Kidney epithelial cell (primary cell): ENCODE measurements at places on chromosomes 2 and 18.
A peak's percentile ranks its signal among the peaks of the same experiment; 100 is the strongest.

GRCh38 chr2:234969306-234970098 lies 17.7 kb downstream of the SH3BP4 start:
- DNase-seq: no peak

DNA sequence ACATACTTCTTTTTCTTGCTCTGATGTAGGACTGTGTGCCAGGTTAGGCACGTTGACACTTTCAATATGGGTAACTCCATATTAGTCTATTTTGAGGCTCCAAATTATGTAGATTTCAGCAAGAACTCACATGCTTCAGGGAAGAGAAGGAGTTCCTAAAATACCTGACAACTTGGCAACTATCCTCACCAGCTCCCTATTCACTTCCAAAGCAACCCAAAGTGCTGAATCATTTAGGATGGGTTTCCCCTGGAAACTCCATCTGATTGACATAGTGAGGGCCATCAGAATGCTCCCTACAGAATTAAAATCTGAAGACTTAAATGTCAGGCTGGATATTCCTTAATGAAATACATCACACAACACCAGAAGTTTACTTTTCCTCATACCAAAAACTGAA lies 32.5 kb upstream of the NFU1 start:
- no peak for DNase-seq

DNA sequence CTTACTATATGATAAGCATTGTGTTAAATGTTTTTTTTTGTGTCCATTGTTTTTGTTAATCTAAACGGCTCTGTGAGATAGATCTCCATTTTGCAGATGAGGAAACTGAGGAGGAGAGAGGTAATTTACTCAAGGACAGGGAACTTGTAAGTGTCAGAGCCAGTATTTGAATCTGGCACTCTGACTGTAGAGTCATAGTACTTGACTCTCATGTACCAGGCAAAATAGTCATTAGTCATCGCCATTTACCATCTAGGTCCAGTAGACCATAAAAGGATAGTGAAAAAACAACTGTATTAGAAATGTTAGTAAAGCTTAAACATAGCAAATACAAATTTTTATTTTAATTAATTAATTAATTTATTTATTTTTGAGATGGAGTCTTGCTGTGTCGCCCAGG lies 4.8 kb downstream of the PSMD14 start:
- DNase-seq: peak; percentile 31

GRCh38 chr2:105806996-105807395 lies 62.3 kb downstream of the NCK2 start:
- no peak for DNase-seq

DNA sequence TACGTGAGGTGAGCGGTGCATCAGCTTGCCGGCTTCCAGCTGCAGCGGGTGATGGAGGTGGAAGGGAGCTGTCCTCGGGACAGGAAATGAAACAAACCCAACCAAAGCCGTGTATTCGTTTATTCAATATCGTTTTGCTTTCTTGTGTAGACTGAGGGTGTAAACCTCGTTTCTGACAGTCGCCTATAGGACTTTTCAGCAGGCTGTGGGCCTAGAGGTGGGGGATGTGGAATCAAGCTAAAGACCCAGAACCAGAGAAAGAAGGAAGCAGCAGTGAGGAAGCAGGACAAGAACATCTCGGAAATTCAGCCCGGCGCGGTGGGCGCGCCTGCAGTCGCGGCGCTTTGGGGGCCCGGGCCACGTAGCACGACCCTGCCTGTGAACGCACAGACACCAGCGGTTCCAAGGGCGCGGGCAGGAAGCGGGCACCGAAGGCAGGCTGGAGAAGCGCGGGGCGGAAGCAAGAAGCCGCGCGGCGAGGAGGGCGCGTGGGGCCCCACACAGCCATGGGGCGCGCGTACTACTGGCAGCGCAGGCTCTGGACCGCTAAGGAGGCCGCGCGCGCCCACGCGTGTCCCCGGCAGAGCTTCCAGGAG lies 755 bp upstream of the ATP9B start:
- no peak for DNase-seq

DNA sequence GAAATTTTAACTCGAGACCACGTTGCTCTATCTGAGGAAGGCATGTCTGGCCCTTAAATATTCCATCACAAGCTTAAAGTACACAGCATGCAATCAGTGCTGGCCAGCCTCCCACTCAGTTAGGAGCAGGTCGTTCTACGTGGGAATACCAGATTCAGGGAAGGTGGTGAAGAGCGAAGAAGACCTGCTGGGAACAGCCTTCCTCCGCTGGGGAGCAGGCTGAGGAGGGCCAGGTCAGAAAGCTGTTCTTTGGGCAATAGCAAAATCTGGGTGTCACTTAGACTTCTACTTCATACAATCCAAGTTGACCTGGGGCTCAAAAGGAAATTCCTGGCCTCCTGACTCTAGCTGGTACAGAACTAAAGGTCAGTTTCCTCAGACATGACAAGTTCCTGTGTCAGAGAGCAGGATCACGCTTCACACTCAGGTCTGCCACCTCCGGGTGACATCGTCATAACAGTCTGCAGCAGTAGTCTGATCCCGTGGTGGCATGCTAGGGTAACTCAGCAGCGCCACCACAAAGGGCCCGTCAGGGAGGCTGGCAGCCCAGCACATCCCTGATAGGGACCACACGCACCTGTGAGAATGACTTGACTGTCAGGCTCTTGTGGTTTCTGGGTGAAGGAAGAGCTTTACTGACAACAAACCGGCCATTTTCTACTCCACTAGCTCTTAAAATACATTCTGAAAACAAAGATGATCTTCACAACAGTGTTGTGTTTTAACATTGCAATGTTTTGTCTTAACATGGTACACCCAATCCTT lies 35.2 kb upstream of the NAPG start:
- no peak for DNase-seq

DNA sequence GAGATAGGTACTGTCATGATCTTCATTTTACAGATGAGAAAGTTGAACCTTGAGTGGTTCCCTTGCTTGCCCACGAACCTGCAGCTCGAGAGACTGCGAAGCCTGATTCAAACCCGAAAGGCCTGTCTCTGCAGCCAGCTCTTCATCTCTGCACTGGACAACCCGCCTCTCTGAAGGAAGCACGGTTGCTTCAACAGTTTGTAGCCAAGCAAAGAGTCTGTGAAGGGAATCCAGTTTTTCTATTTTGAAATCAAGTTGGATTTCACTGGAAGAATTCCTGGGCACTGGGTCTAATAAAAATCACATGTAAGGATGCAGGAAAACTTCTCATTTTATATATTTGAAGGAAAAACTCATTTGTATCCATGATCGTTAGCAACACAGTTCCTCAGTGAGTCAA lies 21.3 kb upstream of the ICOS start:
- no peak for DNase-seq

DNA sequence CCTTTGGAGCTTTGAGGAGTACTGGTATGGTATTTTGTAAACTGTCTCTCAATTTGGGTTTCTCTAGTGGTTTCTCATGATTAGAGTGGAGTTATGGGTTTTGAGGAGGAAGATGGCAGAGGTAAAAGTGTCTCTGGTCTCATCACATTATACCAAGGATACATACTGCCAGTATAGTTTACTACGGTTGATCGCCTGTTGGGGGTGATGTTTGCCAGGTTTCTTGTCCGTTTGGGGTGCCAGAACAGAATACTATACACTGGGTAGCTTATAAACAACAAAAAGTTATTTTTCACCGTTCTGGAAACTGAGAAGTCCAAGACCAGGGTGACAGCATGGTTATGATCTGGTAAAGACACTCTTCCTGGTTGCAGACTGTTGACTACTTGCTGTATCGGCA lies 293.7 kb downstream of the NYAP2 start:
- no peak for DNase-seq

DNA sequence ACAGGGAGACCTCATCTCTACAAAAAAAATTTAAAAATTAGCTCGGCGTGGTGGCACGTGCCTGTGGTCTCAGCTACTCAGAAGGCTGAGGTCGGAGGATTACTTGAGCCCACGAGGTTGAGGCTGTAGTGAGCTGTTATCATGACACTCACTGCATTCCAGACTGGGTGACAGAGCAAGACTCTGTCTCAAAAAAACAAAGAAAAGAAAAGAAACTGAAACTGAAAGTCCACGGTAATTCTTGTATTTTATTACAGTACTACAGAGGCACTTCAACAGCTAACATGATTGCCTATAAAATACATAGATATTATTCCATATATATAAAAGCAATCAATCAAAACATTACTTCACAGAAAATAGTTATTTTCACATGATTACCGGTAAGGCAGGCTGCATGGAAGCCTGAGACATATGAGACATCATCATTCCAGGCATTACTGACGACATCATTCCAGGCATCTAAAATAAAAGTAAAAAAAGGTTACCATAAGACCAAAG lies 23.1 kb downstream of the PRPF40A start:
- no peak for DNase-seq

GRCh38 chr2:232527905-232528470 lies 2.0 kb downstream of the CHRND start:
- DNase-seq: no peak

DNA sequence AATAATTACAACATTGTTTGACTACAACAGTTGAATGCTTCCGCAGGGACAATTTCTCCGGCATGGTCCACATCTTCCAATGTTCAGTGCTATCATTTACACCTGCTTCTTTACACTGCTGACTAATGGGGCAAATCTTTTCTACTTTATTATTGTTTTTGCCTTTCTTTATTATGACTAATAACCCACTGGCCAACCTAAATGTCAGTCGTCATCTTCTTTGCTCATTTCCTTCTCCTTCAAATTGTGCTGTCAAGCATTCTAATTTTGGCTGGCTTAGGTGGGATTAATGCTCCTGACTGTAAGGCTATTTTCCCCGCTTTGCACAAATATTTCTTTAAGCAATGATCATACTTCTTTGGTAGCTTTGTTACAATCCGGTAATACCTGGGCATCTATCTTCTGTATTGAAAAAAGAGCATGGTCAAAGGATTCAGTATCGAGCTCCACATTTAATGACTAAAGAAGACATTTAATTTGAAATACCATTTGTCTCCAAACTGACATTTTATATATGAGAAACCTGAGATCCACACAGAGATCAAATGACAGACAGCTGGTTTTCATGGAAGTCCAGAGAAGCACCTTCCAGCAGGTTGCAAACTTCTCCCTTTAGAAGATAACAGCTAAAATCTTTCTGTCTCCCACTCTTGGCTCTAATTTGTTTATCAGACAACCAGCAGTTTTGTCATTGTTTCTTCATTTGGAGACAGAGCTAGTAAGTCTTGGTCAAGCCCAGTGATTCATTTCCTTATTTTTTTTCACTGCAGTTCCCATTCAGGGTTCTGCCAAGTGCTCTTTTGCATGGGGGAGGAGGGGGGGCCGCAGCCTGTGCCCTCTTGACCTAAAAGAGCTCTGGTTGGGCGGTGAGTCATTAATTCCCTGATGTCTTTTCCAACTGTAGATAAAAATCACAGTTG lies 132.9 kb downstream of the SOCS6 start:
- peak; percentile 88 for DNase-seq

GRCh38 chr2:176830362-176830761 lies 382.2 kb upstream of the HNRNPA3 start:
- no peak for DNase-seq

DNA sequence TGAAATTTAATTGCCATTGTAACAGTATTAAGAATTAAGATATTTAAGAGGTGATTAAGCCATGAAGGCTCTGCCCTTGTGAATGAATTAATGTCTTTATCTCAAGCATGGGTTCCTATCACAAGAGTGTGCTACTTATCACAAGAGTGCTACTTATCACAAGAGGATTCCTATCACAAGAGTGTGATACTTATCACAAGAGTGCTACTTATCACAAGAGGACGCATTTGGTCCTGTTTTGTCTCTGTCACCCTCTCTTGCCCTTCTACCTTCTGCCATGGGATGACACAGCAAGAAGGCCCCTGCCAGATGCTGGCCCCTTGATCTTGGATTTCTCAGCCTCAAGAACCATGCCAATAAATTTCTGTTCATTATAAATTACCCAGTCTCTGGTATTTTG lies 13.2 kb upstream of the COL5A2 start:
- DNase-seq: no peak

DNA sequence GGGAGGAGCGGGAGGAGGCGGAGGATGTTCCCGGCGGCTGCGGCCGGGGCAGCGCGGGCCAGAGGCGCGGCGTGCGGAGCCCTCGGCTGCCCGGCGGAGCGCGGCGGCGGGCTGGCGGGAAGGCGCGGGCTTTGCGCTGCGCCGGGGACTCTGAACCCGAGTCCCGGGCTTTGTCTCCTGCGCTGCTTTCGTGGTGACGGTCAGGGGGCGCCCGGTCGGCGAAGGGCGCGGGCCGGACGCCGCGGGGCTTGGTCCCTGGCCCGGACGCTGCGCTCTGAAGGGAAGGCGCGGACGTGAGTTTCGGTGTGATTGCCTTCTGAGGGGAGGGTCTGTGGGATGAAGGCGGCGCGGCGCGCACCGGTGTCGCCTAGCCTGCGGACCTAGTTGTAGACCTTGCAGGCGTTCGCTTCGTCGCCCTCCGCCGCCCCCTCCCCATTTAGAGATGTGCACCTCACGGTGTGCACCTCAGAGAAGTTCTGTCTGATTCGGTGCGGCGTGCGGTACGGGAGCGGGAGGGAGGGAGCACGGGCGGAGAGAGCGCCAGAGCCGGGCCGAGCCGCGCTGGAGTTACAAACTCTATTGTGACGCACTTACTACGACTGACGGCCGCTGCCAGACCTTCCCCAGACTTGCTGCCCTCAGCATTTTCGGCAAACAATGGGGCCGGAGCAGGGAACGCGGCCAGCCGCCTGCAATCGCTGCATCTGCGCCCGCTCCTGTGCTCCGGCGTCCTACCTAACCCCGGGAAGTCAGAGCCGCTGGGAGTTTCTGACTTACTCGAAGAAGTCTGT lies 2.1 kb downstream of the BCL2L11 start:
- DNase-seq: no peak
